T-helper 2 cell (primary cell): ENCODE measurements at places on chromosomes 7 and 10.

DNA sequence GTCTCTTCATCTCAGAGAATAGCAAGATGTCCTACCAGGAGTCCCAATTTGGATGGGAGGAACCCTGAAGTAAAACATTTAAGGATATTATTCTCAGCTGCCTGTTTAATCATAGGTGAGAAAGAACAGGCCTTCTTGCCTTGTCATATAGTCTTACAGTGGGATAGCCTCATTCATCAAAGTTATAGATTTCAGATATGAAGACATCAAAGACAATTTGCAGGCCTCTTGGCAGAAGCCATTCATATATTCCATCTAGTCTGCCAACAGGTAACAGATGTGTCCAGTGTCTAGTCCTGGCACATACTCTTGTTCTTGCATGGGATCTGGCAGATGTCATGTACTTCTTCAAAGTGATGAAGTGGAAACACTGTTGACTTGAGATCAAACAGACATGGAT, 601.3 kb upstream of the GHITM start:
- DNase-seq, result no peak

GRCh38 chr10:5661043-5661442, 5.4 kb downstream of the ASB13 start:
- DNase-seq, result no peak

GRCh38 chr10:88392222-88392621, 190.9 kb downstream of the RNLS start:
- no peak for DNase-seq

GRCh38 chr10:124586142-124586541, 124.5 kb downstream of the LHPP start:
- DNase-seq, result no peak

GRCh38 chr10:49353026-49353894, 42.6 kb downstream of the DRGX start:
- DNase-seq, result no peak

DNA sequence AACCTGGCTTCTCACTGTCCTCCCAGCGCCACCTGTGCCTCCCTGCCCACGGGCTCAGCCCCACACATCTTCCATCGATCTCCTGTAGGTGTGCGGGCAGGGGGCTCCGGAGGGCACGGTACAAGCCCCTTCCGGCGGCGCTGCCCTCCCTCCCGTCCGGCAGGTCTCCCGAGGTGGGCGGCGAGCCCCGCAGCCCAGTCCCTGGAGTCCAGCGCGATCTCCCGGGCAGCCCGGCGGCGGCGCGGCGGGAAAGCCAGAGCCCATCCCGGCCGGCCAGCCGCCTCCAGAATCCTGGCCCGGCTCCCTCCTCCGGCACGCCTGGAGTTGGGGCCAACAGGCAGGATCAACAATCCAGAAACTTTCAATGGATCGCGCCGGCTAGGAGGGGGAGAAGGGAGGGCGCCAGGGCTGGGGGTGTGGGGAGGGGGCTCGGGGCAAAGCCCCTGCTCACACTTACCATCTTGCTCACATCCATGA, 100.1 kb downstream of the HIP1 start:
- no peak for DNase-seq
